Activated T-helper 17 cell treated with anti-CD3 and anti-CD28 coated beads, Interleukin-2, amount 50 U/mL, for 72 hours (primary cell): ENCODE measurements at places on chromosomes 3 and 15. TPM values are rescaled to one million over a fixed set of nuclear protein-coding genes. Genes with fewer than 3 reads are reported as not detected.

SAXO2 gene
- total RNA-seq: not detected

DNA sequence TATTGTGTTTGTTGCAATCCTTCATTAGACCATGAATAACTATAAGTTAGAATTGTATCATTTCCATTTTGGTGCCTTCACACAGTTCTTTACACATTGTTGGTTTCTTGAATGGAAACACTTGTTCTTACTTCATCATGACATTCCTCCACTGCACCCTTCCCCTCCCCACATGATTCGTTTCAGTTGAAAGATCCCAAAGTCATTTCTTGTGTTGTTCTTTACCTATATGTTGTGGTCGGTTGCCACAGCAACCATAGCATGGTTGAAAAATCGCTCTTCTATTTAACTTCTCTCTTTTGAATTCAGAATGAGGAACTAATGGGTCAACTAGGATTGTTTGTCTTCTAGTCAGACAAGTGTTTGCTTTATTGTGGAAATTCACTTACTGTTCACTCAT lies 103.3 kb downstream of the IL1RAP start:
- ATAC-seq: peak; percentile 59

TFDP2 gene
- total RNA-seq: 24.1 TPM

C3orf20 gene
- total RNA-seq: 0.45 TPM

DNA sequence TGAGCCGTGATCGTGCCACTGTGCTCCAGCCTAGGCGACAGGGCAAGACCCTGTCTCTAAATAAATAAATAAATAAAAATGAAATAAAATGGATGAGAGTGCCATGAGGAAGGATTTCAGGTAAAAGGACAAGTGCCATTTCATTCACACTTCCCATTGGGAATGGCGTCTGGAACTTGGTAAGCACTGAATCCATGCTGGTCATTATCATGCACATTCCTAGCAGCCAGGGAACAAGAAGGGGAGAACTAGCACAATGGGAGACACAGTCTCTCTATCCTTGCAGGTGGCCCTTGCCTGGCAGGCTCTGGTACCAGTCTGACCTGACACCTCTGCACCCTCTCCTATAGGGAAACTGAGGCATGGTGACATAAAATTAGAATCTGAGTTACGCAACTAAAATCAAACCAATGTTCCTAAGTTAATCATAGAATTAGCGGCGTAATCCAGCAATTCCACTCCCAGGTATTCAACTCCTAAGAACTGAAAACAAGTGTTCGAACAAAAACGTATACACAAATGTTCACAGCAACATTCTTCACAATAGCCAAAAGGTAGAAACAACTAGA lies 70.8 kb upstream of the MFGE8 start:
- ATAC-seq: no peak

CLDN18 gene
- total RNA-seq: not detected

CYP1A1 gene
- total RNA-seq: 3.3 TPM

DPPA2 gene
- not detected for total RNA-seq

DNA sequence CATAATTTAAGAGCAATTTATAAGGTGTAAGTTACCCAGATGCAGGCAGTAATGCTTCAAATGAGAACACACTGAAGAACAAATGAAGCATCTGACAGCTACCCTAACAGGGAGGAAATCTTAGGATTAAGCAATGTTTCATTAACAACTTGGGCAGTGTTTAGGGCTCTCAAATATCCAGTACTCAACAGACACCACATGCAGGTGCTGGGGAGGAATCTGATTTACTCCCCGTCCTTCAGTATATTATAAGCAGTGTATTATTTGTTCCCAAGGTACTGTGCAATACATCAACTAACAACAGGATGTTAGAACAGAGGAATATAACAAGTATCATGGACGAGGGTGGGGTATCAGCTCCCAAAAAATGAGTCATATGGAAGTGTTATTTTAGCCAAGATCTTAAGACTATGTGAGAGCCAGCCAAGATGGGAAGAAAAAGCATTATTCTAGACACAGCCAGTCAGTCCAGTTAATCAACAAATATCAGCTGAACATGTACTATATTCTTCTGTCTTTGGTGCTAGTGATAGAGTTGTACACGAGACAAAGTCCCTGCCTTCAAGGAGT lies 20.4 kb downstream of the BTBD1 start:
- no peak for ATAC-seq

- no peak for ATAC-seq
Measured at GRCh38 chr3:108097322-108098002, 6.6 kb upstream of the CD47 start.

DNA sequence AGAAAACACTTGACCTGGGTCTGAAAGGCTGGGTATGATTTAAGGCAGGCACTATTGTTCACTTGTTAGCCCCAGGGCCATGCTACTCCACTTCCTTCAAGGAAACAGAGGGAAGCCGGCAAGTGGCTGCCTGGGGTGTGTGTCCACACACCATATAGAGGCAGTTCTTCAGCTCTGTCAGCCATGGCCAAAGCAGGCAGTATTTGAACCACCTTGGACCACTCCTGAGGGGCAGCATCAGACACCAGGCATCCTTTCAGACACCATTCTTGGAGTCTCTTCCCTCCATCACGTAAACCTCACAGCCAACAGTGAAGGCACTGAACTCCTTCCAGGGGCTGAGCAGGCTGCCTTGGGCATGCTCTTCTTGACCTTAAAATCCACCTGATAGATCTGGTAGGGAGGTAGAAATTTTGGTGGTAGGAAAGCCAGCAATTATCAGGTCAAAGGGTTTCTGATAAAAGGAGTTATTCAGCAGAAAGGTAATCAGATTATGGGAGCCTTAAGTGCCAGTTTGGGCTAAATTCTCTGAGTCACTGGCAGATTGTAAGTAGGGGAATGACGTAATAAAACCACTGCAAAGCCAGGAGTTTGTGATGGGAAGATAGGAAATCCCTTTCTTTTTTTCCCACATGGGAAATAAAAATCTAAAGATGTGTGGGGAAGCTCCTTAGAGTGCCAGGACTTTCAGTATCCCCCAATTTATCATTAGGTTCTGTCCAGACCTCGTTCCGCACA lies 20.2 kb downstream of the TGFBR2 start:
- ATAC-seq: no peak

DNA sequence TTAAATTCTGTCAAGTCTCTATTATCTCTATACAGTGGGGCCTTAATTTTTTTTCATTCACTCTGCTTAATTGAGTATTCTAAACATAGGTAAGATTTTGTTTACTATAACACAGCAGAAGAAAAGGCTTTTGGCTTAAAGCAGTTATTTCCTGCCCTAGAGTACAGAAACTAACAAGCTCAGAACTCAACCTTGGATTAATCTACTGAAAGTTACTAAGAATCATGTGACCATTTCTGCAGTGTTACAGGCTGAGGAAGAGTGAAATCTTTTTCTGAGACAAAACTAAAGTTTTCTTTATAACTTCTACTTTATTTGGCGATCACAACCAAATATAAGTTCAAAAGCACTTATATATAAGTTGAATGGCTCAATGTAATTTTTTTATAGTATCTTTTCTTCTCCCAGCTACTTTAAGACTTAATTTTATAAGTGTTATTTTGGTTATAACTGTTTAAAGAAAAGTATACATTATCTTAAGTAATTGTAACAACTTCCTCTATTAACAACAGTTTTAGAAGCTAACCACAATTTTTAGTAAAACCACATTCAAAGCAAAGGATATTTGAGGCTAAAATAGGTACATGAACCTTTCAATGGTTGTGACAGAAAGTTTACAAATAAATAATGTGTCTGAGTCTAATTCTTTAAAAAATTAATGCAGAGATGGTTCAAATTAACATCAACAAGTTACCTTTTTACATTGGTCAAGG lies 240.6 kb upstream of the NAALADL2 start:
- ATAC-seq: no peak

KLHL40 gene
- not detected for total RNA-seq

GRCh38 chr3:53998980-53999379 lies 107.3 kb upstream of the SELENOK start:
- no peak for ATAC-seq

DNA sequence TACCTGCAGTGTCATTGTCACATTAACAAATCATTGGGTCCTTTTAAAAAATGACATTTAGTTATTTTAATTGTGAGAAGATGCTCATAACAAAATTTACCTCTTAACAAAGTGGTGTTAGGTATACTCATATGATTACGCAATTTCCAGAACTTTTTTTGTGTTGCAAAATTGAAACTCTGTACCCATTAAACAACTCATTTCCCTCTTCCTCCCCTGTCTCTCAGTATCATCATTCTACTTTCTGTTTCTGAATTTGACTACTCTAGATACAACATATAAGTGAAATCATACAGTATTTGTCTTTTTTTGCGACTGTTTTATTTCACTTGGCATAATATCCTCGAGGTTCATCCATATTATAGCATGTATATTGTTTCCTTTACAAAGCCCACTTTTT lies 58.7 kb upstream of the CHST2 start:
- ATAC-seq: peak; percentile 97

DNA sequence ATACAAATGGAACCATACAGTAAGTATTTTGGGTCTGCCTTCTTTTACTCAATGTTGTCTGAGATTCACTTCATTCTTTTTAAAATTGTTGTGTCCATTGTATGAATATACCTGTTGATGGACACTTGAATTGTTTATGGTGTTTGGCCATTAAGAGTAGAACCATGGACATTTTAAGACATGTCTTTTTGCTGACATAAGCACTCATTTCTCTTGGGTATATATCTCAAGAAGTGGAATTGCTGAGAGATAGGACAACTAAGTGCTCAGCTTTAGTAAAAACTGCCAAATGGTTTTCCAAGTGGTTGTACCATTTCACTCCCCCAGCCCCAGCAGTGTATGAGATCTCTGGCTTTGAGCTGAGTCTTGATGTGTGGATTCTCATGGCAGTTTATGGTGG lies 28.2 kb downstream of the POMGNT2 start:
- ATAC-seq: no peak

SUSD5 gene
- not detected for total RNA-seq

MEGF11 gene
- total RNA-seq: not detected

DNA sequence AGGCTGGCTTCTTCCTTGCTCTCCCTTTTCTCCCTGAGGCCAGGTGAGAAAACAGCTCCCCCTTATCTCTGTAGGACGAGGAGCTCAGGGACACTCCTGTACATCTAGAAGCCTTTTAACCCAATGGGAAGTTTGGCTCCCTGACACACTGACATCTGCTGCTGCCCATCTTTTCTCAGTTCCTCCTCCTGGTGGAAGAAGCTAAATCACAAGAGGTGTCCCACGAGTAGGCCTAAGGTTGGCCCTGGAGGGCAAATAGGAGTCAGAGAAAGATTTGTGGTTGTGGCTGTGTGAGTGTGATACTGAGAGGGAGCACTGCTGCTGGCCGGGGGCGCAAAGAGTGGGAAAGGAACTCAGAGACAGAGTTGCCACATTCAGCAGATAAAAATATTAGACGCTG lies 49.5 kb downstream of the ARHGAP31 start:
- no peak for ATAC-seq

ARRDC4 gene
- total RNA-seq: 0.71 TPM

SMCO1 gene
- total RNA-seq: not detected

- ATAC-seq: no peak
Measured at GRCh38 chr3:140536926-140537726, 140.7 kb upstream of the TRIM42 start.

- no peak for ATAC-seq
Measured at GRCh38 chr15:99121691-99122410, 17.0 kb downstream of the SYNM start.

APBA2 gene
- 3.8 TPM for total RNA-seq

DNA sequence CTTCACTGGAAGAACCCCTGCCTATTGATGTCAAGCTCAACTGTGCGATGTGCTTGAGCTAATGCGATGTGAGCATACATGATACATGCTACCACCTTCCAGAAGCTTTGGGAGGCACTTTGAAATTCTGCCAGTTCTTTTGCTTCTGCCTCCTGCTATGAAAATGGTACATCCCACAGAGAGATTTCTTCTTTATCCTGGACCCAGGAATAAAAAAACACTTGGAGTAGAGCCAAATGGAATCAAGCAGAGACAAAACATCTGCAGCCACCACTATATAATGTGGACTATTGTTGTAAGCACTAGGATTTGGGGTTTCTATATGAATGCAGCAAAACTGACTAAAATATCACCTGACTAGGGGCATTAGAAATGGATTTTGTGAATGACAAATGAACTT lies 119.9 kb upstream of the GAP43 start:
- ATAC-seq: no peak
